ENCODE measurements at places on chromosomes 4 and X.

DNA sequence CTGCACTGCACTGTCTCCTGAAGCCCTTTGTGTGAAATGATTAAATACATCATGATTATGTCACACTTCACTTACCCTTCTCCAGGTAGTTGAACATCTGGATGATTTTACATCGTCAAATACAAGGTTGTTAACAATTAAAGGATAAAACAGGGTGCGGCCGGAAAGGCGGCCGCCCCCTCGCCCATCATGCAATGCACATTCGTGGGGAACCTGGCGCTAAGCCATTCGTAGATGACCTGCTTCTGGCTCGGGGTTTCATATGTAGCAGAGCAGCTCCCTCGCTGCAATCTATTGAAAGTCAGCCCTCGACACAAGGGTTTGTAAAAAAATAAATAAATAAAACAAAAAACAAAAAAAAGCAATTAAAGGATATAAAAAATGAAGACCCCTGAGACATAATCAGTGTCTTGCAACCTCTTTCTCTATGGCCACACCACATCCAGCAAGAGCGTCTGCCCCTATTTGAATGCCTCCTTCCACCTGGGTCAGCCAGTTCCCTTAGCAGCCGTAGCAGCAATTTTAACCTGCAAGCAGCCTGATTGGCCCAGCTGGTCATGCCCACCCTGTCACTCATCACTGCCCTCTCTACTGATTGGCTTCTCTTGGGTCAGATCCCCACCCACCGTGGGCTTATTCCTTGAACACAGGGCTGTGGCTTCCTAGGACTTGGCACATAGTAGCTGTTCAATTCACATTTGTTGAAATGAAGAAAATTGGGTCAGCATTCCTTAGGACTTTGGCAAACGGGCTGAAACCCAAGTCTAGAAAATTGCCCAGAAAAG, 147.8 kb upstream of the PSAPL1 start:
- DNase-seq: no peak

DNA sequence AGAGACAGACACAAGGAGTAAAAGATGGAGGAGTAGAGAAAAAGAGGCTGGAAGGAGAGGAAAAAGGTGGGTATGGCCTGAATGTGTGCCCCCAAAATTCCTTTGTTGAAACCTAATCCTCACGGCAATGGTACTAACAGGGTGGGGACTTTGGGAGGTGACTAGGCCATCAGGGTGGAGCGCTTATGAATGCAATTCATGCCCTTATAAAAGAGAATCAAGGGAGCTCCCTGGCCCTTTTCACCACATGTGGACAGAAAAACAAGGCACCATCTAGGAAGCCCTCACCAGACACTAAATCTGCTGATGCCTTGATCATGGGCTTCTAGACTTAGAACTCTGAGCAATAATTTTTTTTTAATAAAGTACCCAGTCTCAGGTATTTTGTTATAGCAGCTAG, 255.1 kb downstream of the NPFFR2 start:
- no peak for DNase-seq

- no peak for DNase-seq
Observed at GRCh38 chrX:70769659-70770227, 138.8 kb downstream of the TEX11 start.

GRCh38 chrX:134600714-134601113, 57.6 kb downstream of the PLAC1 start:
- DNase-seq: no peak
